ENCODE measurements at places on chromosomes 1 and 21.

DNA sequence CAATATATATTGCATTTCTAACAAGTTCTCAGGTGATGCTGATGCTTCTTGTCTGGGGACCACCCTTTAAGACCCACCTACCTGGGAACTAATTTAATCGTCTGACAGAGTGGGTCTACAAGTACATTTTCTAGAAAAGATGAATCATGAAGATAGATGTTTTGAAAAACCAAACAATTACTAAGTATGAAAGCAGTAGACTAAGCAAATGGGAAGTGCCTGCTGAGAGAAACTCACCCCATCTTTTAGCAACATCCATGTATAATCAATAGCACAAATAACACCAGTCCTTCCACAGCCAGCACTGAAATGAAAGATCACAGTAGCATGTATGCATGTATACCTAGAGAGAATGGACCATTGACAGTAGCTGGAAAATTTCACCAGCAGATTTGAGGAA lies 17.3 kb downstream of the PTPN22 start:
- DNase-seq: no peak

DNA sequence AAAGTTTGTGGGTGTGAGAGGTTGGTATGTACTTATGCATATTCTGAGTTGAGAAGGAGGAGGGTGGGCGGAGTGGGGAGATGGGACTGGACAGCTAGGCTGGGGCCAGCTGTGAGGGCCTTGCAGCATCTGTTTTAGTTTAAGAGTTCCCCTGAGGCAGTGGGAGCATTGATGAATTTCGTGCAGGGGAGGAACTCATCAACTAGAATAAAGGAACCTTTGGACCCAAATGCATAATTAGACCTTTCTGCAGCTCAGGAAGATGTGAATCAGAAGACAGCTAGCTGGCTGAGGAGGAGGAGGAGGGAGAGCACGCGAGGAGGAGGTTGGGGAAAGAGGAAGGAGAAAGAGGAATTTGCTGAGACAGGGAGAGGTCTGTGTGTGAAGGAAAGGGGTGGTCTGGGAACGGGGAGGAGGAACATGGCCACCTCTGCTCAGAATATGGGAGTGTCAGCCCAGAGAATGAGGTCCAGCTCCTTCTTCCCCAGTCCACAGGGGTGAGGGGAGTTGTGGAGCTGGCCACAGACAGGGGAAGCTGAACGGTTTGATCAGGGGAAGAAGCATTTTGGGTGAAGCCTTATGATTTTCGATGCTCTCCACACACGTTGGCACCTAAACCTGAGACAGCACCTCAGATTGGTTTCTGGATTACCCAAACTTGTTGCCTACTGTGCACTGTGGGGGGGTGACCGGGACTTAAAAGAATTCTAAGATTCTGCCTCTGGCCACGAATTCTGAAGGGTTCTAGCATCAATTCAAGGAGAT lies 27.7 kb downstream of the MYOG start:
- DNase-seq: no peak

GRCh38 chr1:84271441-84272151 lies 29.9 kb upstream of the SAMD13 start:
- DNase-seq: no peak

GRCh38 chr1:207897188-207897587 lies 13.7 kb downstream of the CD34 start:
- no peak for DNase-seq

DNA sequence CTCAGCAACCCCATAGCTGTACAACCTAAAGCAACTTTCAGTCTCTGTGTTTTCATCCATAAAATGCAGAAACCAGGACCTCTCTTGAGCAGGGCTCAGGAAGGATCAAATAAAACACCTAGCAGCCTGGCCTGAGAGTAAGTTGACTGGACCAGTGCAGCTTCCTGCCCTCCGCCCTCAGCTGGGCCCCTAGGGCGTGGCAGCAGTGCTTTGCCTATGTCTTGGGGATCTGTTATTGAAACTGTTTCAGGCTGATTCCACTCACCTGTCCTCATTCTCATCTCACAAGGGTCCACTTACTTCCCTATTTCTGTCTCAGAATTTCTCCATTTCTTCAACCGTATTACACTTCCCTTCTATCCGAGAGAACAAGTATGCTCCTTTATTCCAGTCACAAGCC lies 17.3 kb downstream of the LRRC42 start:
- DNase-seq: no peak

DNA sequence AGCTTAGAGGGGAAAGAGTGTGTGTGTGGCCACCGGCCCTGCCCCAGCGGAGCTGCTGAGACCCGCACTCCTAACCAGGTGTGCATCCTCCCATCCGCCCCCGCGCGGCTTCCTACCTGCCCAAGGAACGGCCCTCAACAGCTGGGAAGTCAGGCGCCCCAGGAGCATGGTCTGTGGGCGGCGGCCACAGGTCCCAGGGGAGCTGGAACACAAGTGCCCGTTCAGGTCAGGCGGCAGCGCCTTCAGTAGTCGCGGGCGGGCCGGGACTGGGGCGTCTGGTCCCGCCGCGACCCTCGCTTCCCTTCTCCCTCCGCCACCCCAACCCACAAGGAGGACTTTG lies 448 bp downstream of the AURKAIP1 start:
- no peak for DNase-seq

DNA sequence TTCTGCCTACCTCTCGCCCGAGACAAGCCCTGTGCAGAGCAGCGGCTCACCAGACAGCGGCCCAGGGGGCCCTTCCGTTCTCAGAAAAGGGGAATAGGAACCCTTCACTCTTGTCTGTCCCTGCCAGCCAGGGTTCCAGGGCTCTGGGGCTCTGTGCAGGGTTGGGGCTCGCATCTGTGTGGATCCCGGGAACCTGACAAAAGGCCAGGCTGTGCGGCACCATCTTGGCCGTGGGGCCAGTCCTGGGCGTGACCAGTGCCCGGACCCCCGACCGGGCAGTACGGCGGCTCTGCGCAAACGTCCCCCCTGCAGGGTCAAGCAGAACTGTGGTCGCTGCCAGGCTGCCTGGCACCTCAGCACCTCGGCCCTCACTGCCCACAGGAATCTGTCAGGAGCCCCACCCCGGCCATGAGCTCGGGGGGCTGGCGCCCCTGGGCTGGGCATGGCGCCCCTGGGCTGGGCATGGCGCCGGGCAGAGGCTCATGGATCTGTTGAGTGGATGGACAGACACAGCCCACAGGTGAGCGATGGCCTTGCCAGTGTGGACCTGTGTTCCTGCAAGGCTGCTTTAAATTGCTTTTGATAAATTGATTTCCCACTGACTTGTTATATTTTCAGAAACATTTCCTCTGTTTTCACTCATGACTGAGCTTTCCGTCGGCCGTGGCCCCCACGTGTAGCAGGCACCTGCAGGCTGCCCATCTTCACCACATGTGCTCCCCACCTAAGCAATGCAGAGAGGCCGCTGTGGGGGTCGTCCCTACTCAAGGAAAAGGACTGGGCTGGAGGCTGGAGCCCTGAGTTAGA lies 59.0 kb downstream of the SLX9 start:
- DNase-seq: no peak

DNA sequence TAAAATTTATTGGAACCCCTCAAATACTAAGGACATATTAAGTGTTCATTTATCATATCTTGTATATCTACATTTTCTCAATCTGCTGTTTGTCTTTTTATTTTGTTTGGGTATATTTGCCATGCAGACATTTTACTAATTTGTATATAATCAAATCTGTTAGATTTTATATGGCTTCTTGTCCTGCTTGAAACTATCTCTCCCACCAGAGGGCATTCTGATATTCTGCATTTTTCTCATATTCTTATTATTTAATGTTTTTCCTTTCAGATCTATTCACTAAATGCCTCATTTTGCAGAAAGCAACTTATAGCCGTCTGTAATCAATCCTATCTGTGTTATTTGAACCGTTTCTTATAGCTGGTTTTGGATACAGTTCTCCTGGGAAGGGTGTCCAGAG lies 745.5 kb downstream of the LRRIQ3 start:
- no peak for DNase-seq

- DNase-seq: no peak
Observed at GRCh38 chr1:109787845-109788601, 24.3 kb upstream of the EPS8L3 start.

- no peak for DNase-seq
Observed at GRCh38 chr1:182607566-182607965, 3.4 kb upstream of the RGS16 start.

GRCh38 chr1:3883194-3883925 lies 16.7 kb downstream of the C1orf174 start:
- no peak for DNase-seq

GRCh38 chr21:46007492-46007868 lies 25.9 kb downstream of the COL6A1 start:
- no peak for DNase-seq

- no peak for DNase-seq
Observed at GRCh38 chr21:17828223-17828622, 9.1 kb upstream of the C21orf91 start.

DNA sequence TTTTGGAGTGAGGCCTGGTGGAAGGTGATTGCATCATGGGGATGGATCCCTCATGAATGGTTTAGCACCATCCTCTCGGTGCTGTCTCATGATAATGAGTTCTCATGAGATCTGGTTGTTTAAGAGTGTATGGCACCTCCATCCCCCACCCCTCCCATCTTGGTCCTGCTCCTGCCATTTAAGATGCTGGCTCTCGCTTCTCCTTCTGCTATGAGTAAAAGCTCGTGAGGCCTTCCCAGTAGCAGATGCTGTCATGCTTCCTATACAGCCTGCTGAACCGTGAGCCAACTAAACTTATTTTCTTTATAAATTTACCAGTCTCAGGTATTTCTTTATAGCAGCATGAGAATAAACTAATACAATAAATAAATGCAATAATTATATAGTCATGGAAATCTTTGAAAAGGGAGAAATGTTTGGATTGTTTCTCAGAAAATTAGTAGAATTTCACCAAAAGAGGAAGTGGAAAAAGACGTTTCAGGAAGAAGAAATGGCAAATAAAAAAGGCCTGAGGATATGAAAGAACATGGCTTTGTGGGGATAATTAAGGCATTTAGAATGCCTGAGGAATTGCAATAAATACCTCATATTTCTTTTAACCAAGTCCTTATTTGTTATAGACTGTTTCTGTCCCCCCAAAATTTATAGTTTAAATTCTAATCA lies 451.2 kb upstream of the ADGRL4 start:
- DNase-seq: no peak

GRCh38 chr21:45578811-45579381 lies 36.7 kb upstream of the SLC19A1 start:
- no peak for DNase-seq

GRCh38 chr1:169090308-169090899 lies 16.1 kb upstream of the ATP1B1 start:
- no peak for DNase-seq

GRCh38 chr1:201527879-201528278 lies 11.0 kb upstream of the NAV1 start:
- no peak for DNase-seq

DNA sequence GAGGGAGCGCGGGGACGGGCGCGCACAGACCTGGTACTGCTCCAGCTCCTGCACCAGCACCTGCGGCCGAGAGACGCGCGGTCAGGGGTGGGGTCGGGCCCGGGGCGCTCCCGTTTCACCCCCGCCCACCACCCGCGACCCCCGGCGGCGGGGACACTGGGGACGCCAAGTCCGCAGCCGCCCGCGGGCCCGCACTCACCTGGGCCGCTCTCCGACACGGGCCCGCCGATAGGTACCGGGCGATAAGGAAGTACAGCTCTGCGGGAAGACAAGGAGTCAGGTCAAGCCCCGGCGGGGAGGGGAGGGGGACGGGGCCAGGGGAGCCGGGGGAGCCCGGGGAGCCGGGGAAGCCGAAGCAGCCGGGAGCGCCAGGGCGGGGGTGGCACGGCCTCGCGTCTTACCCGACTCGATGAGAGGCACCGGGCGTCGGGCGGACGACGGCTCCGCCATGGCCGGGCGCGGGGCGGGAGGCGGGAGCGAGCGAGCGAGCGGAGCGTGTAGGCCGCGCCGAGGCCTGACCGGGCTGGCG lies 326 bp downstream of the BRWD1 start:
- DNase-seq: peak; percentile 39

GRCh38 chr1:2585318-2586092 lies 1.1 kb upstream of the PRXL2B start:
- peak; percentile 23 for DNase-seq

DNA sequence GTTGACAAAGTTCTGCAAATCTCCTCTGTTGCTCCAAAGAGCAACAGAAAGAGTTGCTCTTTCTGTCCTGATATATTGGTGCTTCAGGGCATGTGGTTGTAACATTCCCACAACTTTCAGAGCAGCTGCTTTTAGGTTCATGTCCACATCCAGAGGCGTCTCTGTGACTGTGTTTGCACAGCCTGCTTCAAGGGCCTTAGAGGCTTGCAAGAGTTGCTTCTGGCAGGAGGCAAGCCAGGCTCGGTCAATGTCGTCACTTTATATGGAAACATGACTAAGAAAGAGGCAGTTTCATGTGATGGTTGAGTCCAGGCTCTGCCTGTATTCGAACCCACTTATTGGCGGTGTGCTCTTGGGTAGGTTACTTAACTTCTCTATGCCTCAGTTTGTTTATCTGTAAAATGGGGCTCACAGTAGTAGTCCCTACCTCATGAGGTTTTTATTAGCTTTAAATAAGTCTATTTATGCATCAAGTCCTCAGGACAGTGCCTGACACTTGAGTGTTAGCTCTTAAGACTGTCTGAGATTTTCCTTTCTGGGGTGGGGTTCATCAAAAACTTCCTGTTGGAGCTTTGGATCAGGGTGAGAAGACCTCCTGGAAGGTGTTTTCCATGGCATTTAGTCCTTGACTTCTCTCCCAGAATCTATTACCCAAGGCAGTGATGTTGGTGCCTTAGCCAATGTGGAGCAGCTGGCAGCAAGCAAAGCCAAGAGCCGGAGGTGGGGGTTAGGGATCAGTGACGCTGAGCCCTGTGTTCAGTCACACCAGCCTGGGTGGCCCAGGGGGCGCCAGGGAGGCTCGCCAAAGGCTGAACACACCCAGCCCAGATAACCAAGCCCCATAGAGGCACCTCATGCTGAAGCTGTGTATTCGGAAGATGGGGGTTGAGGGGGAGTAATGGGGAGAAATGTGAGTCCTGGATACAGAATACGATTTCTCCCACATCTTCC lies 18.9 kb downstream of the LHX4 start:
- DNase-seq: no peak

DNA sequence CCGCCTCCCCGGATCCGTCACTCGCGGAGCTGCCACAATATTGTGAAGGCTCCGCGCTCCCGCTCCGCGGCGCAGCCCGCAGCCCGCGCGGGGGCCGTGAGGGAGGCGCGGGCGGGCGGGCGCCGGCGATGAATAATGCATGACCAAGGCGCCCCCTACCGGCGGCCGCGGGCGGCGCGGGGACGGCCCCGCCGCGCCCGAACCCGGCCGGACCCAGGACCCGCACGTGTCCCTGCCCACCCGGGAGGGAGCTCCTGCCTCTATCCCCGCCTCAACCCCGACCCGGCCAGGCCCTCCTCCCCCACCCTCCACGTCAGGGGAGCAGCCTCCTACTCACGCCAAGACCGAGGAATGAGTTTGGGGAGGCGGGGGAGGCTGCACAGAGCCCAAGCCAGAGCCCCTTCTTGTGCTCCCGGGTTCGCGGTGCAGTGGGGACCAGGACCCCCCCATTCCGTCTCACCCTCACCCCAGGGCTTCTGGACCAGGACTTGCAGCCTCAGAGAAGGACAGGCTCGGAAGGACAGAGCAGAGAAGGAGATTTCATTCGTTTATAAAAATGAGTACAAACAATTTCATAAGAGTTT lies 70.8 kb upstream of the CASZ1 start:
- peak; percentile 59 for DNase-seq

All from RWPE1 (cell line).